ENCODE measurements at places on chromosomes 5 and 9.

- no peak for DNase-seq
Observed at GRCh38 chr9:108831496-108832178, 24.1 kb downstream of the ACTL7B start.

DNA sequence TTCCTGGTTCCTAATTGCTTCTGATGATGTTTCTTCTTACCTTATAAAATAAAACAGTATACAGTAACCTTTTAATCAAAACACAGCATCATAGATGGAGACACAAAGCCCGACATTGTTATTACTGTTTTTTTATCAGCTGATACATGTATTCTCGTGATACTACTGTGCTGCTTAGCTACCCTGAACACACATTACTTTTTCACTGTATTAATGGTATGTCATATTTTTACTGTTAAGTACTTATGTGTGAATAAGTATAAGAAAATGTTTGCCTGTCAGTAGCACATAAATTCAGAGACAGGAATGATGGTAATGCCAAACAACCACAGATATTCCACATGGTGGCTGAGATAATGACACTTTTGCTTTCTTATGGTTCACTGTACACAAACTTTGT lies 68.7 kb downstream of the RAB24 start:
- no peak for DNase-seq

DNA sequence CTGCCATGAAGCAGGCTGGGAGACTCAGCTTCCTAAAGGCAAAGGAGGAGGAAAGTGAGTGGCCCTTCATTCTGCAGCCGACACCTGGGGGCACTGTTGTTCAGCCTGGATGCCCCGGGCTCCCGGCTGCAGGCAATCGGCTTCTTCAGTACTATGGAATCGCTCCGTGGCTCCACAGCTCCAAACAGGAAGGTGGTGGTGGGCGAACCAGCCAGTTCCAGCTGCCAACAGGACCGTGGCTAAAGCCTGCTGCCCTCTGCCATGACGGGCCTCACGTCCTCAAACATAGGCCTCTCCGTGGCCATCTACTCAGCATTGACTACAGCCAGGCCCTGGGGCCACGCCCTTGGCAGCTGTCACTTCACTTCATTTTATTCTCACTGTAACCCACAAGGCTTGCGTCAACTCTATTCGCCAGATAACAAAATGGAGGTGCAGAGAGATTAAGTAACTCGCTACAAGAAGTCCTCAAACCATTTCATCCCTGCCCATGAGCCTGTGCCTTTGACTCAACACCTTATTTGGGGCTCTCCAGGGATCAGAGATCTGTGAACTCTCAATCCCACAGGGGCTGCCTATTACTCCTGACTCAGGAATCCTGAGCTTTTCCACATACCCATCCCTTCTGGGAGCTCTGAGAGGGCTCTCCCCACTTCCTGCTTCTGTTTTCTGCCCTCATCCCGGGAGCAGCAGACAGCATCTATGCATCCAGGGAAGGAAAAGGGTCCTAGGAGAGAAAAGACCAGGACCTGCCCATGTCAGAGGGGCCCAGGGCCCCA lies 38.0 kb downstream of the PAX5 start:
- peak; percentile 10 for DNase-seq

GRCh38 chr5:90312027-90312426 lies 97.5 kb downstream of the CETN3 start:
- DNase-seq = no peak

- no peak for DNase-seq
Observed at GRCh38 chr9:93068956-93069355, 10.5 kb downstream of the SUSD3 start.

DNA sequence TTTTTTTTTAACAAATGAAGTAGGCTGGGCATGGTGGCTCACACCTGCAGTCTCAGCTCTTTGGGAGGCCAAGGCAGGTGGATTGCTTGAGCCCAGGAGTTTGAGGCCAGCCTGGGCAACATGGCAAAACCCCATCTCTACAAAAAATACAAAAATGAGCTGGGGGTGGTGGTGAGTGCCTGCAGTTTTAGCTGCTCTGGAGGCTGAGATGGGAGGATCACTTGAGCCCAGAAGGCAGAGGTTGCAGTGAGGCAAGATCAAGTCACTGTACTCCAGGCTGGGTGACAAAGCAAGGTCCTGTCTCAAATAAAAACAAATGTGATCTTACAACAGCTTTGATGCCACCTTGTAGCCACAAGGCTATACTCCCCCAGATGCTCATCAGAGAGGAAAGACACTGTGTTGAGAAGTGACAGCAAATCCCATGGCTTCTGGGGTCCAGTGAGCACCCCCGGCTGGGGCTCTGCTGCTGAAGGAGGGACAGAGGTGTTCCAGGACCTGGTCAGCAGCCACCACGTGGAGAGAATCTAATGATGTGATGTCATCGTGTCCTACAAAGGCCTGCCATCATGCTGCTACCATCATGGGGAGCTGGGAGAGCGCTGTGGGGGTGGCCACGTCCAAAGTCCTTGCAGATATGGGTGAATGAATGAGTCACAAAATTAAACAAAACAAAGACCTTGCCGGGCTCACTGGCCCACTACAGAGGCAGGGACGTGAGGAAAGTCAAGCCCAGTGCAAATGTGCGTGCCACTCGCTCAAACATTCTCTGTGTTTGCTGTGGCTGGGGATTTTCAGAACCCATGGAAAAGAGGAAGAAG lies 60.7 kb downstream of the PRRT1B start:
- no peak for DNase-seq
